HT-29 (cell line): ENCODE measurements at places on chromosomes 6 and 20. TPM values are rescaled to one million over a fixed set of nuclear protein-coding genes. Genes with fewer than 3 reads are reported as not detected.

SLC22A16 gene
- total RNA-seq, result not detected in 2 replicates

ROMO1 gene
- 653 and 669 TPM in 2 replicates for total RNA-seq

SAMD5 gene
- total RNA-seq, result 0.97 and 1.1 TPM in 2 replicates

SLC16A10 gene
- 0.76 TPM in 1 of 2 replicates, not detected in the other for total RNA-seq

PRDM13 gene
- not detected in 2 replicates for total RNA-seq

DNA sequence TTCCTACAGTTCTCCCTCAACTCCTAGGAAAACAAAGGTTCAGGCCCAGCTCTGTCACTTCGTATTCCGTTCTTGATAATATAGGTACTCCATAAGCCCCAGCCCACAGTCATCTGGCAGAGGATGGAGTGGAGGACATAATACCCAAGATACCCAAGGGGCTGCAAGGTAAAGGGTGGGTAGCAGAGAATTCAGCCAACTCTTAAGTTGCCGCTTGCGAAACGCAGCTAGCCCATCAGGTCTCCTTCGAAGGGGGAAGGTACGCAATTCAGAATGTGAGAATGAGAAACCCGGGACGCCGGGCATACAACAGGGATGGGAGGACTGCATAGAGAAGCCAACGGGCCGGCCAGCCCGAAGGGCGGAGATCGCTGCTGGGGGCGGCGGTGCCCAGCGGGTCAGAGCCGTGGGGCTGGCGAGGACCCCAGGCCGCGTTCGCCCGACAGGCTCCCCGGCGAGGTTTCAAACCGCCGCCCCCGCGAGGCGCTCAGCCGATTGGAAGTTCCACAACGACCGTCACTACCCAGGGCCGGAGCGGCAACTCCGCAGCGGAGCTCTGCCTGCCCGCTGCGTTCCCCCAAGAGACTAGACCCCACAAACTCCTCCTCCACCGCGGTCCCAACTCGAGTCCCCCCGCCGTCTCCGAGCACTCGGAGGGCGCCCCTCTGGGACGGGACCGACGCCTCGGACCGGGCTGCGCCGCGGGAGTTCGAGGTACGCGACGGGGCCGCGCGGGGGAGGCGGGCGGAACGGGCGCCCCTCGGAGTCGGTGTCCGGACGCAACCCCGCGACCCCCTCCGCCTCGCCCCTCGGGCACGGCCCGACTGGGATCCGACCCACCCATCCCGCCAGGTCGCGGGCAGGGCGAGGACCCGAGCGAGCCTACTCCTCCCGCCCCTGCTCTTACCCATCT lies 911 bp downstream of the CDK19 start:
- DNase-seq, result peak; percentile 48

- no peak for DNase-seq
Observed at GRCh38 chr6:158629367-158630221, 14.9 kb downstream of the DYNLT1 start.

DNA sequence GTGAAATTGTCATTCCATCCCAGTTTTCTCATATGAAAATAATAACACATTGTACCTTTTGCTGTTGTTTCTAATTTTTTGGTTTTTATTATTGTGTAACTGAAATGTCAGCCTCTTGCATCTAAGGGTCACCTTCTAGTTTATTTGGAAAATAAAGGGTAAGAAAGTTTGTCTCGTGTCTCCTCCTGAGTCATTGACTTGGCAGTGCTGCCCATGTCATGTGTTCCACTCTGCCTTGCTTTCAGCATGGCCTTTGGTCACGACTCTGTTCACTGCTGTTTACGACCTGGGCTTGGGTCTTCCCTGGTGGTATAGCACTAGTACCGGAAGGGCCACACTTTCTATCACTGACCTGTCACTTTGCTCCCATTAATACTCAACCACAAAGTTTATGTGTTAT lies 171.4 kb upstream of the RSPO3 start:
- DNase-seq, result no peak

DNA sequence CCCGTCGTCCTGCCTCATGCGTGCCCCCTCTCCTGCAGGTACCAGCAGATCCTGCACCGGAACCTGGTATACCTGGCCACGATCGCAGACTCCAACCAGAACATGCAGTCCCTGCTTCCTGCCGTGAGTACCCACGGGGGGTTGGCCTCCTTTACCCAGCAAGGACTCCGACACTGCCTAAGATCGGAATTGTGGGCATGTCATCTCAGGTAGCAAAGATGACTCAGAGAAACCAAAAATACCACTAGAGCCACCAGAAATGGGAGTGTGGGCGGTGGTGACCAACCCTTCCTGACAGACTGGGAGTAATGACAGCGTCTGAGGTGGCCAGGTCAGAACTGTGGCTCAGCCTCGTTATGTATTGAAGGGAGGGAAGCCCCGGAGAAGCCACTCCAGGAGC lies 16.3 kb downstream of the SS18L1 start:
- DNase-seq, result no peak

GRCh38 chr20:51221791-51222408 lies 199.0 kb upstream of the KCNG1 start:
- DNase-seq, result peak; percentile 24

DNA sequence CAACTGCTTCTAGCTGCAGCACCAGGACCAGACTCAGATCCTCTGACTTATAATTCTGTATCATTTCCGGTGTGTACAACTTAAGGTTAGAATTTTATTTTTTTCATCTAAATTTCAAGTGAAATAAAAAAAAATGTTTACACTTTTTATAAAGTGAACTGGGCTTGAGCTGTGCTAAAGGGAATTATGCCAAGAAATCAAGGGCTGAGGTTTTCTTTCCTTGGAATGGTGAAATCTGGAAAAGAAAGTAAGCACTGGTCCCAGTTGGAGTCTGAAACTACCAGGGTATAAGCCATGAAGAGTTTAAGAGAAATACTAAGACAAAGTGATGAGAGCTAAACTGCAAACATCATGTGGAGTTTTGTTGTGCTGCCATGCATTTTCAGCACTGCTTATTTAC lies 21.7 kb upstream of the FYN start:
- DNase-seq, result no peak

GRCh38 chr20:47586649-47587294 lies 85.1 kb downstream of the NCOA3 start:
- DNase-seq, result no peak

DNA sequence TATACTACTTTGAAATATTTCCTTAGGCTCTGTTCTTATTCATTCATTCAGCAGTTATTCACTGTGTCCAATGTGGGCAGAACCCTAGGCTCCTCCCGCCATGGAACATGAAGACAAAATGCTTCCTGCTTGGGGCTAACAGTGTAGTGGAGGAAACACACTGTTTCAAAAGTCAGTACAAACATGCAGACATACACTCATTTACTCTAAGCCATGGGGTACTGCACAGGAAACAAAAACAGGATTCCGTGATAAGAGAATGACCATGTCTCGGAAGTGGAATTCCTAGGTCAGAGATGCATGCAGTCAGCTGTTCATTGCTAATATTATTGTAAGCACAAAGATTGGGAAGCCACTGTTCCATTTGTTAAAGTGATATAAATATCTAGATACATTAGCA lies 18.4 kb upstream of the FAM209A start:
- DNase-seq, result no peak

GRCh38 chr6:137775720-137776119 lies 91.3 kb upstream of the TNFAIP3 start:
- no peak for DNase-seq

DNA sequence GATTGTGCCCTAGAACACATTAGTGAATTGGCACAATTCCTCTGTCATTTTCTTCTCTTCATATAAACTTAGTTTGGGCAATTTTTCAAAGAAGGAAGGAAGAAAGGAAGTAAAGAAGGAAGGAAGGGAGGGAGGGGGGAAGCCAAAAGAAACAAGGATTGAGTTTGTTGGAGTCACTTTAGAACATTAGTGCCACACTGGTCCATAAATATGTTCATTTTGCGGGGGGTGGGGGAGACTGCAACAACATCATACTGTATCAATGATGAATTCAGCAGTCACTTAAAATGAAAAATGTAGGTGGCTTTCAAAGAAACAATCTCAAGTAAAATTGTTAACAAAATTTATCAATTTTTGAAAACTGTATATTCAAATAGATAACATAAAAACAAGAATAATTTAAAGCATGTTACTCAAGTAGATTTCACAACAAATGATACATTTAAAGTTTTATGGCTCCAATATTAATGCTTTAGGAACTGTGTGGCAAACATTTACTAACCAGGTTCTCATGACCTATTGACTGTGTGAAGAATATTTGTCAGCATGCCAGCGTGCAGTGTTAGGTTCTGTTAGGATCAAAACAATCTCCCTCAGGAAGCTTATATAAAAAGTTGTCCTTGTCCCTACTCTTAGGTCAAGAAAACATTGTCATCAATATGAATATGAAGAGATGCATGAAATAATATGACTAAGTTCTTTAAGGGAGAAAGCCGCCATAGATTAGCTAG lies 208.1 kb upstream of the AGPAT4 start:
- DNase-seq, result no peak

DNA sequence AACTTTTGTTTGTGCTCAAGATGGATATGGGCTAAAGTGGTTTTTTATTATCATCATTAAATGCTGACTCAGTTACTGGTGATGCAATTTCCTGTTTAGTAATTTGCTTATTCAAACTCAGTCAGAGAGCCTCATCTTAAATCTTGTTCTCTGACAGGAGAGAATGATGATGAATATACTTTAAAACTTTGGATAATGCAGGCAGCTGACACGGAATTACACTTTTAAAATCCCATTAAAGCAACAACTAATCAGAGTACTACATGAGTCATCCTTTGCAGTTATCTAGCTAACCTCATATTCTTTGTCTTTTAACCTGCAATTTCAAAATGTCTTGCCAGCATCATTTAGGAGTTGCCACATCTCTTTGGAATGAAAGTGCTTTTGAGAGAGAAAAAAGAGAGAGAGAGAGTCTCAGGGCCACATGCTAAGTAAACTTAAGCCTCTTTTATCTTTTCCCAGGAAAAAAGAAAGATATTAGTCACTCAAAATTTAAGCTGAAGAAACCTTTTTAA lies 9.2 kb upstream of the C6orf141 start:
- DNase-seq, result peak; percentile 55

GRCh38 chr6:53281518-53282215 lies 67.1 kb downstream of the ELOVL5 start:
- DNase-seq, result no peak

GRCh38 chr6:146337376-146337775 lies 206.3 kb upstream of the RAB32 start:
- no peak for DNase-seq

GRCh38 chr20:63351811-63352591 lies 9.1 kb downstream of the CHRNA4 start:
- no peak for DNase-seq

DNA sequence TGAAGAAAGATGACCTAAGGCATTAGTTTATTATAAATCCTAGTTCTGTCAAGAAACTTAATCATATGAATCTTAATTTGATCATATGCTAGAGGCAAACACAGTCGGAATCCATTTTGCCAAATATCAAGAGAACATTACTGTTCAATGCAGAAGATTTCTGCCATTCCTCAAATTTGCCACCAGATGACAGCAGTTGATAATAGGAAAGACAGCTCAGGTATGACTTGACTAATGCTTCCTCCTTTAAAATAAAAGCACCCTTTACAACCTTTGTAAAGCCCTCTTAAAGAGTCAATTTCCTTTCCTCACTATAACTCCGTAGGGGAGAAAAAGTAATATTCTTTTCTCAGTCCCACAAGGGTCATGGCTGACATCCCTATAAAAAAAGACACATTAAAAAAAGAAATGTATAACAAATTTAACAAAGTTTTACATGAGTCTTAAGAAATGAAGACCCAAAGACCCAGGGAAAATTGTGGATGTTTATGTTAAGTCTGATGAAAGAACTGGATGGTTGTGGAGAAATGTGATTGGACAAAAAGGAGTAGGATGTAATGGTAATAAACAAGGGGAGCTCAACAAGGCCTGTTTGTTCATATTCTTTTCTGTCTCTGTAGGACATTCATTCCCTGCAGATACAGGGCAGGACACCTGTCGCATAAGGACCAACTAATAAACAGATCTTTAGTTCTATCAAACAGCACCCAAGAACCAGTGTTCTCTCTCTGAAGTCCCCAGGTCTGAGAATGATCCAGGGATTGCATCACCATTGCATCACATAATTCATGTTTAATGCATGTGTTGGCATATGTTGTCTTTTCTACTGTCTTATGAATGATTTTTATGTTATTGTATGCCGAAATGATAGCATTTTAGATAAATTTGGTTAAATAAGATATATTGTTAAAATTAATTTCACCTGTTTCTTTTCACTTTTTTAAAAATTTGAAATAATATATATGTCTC lies 23.0 kb upstream of the IL17A start:
- peak; percentile 46 for DNase-seq

GRCh38 chr6:79231666-79232065 lies 2.8 kb downstream of the HMGN3 start:
- DNase-seq, result no peak

DNA sequence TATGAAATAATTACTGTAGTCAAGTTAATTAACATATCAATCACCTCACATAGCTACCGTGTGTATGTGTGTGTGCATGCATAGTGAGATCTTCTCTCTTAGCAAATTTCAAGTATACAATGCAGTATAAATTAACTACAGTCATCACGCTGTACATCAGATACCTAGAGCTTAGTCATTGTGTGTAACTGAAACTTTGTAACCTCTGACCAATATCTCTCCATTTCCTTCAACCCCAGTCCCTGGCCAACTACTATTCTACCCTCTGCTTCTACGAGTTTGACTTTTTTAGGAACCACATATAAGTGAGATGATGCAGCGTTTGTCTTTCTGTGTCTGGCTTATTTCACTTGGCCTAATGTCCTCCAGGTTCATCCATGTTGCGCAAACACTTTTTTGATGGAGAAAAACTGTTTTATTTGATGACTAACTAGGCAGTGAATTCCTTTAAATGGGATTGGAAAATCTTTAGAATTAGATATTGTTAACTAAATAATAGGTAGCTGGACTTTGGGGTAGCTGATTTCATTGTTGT lies 459.5 kb downstream of the DHX35 start:
- DNase-seq, result no peak

GRCh38 chr6:39226639-39227329 lies 2.5 kb downstream of the KCNK5 start:
- no peak for DNase-seq

GRCh38 chr20:32474009-32474716 lies 111.0 kb downstream of the NOL4L start:
- DNase-seq, result peak; percentile 54

DNA sequence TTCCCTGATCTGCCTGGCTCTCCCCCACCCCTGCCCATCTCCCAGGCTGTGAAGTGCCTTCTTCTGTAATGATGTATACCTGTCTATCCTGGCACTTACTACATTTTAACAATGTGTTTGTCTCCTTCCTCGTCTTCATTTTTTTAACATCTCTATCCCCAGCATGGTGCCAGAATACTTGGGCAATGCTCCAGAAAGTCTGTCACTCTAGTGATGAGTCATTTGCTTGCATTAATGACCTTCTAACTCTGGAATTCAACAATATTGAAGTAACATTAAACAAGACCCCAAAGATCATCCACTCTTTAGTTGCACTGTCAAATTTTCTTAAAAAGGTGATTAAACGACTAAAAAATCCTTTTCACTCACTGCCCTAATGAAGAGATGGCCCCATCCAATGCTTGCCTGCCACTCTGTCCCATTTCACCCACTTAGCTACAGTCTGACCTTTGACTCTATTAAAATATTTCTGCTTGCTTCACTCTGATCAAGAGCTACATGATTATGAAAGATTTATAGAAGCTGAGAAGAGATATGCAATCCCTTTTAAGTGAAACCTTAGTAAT lies 7.7 kb upstream of the KLHL31 start:
- peak; percentile 92 for DNase-seq

- no peak for DNase-seq
Observed at GRCh38 chr6:79404677-79405076, 132.6 kb downstream of the LCA5 start.
